KG1 (cell line): ENCODE measurements at places on chromosomes 3 and 15.

- no peak for DNase-seq
Observed at GRCh38 chr15:87045746-87046145, 966.1 kb downstream of the AGBL1 start.

GRCh38 chr3:37527361-37527760, 334.3 kb upstream of the CTDSPL start:
- no peak for DNase-seq

DNA sequence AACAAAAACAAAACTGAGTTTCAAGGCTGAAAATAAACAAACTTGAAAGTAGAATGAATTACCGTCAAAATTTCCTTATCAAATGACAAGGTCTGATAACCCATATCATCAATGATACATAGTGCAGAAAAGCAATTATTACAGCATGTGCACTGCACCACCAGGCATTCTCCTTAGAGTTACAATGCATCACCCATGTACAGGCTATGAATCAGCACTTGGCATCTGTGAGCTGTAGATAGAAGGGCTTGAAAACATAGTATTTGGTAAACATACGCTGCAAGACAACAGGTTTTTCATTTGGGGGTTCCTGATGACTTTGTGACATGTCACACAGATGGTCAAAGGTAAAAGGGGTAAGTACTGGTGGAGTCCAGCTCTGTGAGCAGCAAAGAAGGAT, 265.1 kb downstream of the CTNNB1 start:
- DNase-seq = no peak

- DNase-seq = no peak
Observed at GRCh38 chr3:42988566-42988965, 9.5 kb downstream of the GASK1A start.

DNA sequence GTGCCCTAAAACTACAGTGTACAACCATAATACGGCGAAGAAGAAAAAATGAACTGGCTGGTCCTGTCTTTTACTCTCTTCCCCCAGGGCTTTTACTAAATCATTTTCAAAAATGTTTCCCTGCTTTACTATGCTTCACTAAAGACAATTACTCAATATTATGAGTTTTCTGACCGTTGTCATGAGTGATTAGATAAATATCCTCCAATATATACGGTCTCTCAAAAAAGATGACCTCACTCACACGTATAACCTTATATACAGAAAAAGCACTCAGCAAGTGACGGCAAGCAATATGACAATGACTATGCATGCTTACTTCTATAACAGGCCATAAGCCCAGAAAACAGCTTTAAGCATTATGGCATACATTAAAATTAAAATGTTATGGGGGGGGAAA, 60.5 kb downstream of the TBL1XR1 start:
- no peak for DNase-seq

- no peak for DNase-seq
Observed at GRCh38 chr3:178808748-178809147, 262.9 kb downstream of the ZMAT3 start.
